ENCODE measurements at places on chromosomes 7 and 10.

DNA sequence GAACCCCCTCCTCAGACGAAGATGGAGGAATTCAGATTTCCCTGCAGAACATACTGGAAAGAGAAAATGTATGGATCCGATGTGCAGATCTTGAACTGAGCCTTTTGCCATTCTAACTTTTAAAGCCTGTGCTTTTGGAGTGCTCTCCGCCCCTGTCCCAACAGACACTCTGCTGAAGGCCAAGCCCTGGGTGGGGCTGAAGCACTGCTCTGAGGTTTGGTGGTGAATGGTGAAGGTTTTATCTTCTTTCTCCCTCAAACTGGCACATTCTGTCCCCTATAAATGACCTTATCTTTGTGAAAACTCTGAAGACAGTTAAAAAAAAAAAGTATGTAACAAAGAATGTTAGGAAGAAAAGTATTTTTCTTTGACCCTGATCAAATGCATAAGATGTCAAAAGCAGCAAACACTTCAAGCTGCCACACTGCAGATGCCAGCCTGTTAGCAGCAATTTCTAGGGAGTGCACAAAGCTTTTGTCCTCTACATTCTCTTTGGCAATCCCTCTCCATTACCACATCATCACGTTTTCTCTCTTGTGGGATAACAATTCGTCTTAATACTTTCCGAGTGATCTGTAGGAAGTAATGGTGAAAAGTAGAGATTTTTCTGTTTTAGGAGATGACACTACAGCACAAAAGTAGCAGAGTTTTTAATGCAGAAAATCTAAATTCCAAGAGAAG is 137.3 kb upstream of the CCDC6 start:
- no peak for DNase-seq

GRCh38 chr7:39589323-39590111 is 23.3 kb downstream of the YAE1 start:
- DNase-seq: peak; percentile 99

GRCh38 chr7:30674876-30675275 is 7.4 kb downstream of the CRHR2 start:
- no peak for DNase-seq

GRCh38 chr10:112332022-112332421 is 41.9 kb upstream of the ACSL5 start:
- no peak for DNase-seq

- DNase-seq: no peak
These were observed 267.5 kb downstream of the CELF2 start for GRCh38 chr10:11285171-11285570.

DNA sequence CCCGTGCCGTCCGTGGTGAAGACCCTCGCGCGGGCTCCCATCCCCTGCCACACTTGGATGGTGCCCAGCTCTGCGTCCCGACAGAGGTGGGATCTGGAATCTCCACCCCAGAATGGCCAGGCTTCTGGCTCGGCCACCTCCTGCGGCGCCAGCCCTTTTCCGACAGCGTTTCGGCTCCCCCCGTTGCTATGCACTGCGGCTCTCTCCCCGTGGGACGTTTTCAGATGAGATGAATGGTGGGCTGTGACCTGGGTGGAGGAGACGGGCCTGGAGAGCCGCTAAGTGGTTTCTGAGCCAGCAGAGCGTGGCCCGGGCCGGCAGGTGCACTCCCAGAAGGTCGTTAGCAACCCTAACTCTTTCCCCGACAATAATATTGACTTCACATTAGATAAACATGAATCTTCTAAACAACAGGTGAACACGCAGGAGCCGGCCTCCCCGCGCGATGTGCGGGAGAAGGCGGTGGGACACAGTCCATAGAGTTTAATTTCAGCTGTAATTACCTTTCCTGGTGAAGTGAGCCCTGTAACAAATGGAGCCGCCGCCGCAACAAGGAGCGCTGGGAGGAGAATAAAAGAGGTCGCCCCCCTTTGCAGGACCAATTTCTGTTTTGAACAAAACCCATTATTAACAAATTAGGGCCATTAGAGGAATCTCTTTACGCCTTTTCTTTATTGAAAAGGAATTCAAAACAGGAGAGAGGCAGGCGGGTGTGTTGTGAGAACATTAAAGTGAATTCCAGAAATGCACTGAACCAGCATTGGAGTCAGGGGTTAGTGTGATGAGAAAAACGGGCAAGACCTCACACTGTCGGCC is 294.3 kb upstream of the PFKP start:
- DNase-seq: no peak
